ENCODE measurements at places on chromosomes 2 and 18.

DNA sequence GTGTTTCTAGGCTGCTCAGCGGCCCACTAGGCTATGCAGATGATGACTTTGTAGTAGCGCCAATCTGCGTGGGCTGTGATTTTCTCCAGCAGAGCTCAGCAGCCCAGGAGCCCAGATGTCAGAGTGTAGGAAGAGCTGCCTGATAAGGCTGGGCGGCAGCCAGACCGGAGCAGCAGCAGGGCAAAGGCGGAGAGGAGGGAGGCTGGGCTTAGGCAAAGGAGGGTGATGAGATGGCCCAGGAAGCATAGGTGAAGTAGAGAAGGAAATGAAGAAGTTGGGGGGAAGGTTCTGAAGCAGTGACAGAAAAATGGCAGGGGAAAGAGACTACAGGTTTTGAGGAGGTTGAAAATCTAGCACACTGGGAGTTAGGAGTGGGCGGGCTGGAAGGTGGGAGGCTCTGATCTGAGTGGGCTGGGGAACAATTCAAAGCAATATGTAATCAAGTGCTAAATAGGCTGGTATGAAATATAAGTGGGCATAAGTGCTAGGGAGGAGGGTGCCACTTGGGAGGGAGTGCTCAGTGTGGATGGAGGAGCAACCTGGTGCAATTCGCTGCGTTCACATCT lies 50.6 kb upstream of the STPG4 start:
- no peak for DNase-seq

- no peak for DNase-seq
Observed at GRCh38 chr2:44612276-44612675, 250.5 kb downstream of the CAMKMT start.

DNA sequence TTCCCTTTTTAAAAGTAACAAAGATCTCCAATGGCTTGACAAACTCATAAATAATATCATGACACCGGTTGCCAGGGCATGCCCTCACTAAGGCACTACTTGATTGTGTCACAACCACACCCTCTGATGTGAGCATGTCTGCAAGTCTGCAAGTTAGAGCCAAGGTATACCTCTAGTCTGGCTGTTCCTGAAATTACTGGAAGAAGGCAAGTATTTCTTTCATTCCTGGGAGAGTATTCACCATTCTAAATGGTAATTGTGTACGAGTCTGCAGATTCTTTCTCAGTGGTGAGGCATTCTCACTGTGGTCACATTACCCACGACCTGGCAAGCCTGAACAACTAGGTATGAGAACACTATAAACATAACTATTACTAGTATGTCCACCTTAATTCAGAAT lies 25.7 kb upstream of the RNU4ATAC start:
- DNase-seq = no peak

DNA sequence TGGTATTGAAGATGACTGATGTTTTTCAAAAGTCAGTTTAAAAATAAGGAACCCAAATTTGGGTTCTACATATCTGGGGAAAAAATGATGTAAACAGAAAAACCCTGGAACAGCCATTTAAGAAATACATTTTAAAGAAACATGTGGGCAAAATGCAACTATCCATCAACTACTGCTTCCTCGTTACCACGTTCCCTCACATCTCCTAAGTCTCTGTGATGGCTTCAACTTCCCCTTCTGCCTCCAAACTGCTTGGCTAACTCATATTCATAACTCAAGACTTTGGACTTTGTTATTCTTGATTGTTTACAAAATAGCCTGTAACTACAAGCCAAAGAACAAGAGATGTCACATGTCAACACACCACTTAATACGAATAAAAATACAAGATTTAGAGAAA lies 116.3 kb downstream of the DYM start:
- no peak for DNase-seq

DNA sequence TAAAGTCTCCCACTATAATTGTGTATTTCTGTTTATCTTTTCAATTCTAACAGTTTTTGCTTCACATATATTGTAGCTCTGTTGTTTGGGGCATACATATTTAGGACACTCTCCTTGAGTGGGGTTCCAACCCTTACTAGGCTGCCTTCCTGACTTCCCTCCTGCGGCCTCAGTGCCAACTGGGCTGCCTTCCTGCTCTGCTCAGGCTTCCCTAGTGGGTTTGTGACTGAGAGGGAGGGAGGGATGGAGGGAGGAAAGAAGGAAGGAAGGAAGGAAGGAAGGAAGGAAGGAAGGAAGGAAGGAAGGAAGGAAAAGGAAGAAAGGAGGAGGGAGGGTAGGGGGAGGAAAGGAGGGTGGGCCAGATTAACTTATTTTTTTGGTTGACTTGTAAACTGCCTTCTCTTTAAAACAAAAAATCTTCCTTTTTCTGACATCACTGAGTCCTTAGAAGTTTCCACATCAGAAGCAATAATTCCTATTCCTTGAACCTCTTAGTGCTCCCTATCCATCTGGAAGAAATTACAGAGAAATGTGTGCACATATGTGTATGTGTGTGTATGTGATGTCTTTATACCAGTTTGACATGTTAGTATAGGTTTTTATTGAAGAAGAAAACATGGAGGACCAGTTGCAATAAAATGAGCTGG lies 145.4 kb upstream of the PGAP1 start:
- no peak for DNase-seq

DNA sequence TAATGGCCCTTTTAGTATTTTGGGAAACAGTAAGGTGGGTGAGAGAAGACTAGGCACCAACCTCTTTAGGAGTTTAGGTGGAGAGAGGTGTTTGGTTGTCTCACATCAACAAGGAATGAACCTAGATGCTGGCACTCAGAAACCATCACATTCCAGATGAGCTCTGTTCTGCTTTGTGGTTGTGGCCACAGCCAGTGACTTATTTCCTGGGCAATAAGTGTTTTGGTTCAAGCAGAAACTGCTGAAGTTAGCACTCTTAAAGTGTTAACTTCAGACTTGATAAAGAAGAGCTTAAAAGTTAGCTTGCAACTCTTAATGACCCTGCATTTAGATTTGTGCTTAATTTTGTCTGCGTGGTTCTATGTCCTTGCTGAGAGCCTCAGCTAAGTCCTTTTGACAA lies 929.2 kb downstream of the SLC4A3 start:
- DNase-seq = no peak

- peak; percentile 24 for DNase-seq
Observed at GRCh38 chr2:22355816-22356433, 1029.1 kb upstream of the KLHL29 start.

DNA sequence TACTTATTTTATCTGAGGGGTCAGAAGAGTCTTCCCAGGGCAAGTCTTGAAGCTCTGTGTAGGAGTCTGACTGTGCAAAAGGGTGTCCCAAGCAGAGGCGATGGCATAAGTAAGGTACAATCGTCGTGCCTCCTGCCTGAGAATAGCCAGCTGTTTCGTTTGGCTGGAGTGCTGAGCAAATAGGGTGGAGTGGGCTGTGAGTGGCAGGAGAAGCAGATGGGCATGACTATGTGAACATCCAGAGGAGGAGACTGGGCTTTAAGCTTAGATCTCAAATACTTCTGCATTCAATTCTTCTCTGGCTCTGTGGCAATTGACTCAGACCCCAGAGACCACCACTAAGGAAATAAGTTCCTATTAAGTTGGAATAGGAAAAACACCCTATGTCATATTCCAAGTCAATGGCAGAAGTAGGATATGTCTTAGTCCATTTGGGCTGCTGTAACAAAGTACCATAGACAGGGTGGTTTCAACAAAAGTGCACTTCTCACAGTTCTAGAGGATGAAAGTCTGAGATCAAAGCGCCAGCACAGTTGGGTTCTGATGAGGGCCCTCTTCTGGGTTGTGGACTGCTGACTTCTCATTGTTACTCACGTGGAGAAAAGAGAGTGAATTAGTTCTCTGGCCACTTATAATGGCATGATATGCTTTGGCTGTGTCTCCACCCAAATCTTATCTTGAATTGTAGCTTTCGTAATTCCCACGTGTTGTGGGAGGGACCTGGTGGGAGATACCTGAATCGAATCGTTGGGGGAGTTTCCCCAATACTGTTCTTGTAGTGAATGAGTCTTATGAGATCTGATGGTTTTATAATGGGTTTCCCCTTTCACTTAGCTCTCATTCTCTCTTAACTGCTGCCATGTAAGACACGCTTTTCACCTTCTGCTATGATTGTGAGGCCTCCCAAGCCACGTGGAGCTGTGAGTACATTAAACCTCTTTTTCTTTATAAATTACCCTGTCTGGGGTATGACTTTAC lies 120.2 kb downstream of the LPIN1 start:
- DNase-seq = no peak

DNA sequence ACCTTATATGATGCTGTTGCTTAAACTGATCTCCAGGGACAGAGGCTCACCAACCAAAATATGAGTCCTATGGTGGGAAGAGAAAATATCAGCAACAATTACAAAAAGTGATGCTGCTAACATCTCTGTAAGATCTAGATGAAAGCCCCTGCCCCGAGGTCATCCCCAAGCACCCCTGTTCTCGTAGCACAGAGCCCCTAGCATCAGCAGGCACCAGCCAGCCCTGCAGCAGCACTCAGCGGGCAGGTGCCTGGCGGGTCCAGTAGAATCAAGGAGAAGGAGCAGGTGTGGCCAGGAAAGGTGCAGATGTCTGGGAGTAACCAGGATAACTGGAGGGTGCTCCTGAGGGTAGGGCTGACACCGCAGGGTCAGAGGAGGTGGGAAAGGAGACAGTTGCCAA lies 474.2 kb upstream of the MYT1L start:
- no peak for DNase-seq

DNA sequence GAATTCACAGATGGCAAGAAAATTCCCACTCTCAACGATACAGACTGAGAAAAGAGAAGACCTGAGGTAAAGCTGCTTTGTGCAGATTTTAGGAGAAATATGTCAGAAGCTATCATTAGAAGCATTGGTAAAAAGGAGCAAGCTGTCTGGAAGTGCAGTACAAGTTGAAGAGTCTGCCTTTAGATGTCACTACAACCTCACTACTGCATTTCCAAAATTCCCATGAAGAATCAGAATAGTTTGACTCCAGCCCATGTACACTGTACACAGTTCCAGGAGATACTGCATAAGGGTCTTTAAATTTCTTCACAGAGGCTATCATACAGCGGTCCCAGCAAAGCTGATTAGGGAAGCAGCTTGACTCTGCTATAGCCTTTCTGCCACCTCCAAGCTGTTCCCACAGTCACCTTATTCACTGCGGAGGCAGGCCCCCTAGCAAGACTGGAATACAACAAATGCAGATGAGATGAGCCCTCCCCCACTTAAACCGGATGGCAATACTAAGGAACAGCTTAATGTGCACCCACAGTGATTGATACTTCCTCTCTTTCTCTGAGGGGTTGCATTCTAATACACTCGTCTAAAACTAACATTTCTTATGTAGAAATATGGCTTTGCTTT lies 527.4 kb downstream of the TMEM182 start:
- no peak for DNase-seq

DNA sequence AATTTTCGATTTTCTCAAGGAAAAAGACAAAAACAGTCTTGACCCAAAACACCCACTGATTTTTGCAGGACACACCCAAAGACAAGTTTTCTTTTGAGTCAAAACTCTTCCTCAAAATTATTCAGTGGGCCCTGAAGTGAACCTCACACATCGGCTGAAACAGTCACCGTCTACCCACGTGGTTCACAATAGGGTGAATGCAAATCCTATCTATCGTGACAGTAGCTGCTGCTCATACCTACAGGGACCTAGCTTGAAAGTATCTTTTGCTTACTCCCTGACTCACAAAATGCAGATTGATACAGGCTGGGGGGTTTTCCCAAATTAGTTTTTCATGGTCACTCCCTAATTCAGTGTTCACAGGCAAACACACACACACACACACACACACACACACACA lies 10.7 kb upstream of the CD226 start:
- peak; percentile 50 for DNase-seq

- no peak for DNase-seq
Observed at GRCh38 chr2:130864830-130865800, 28.4 kb downstream of the ARHGEF4 start.

- DNase-seq = no peak
Observed at GRCh38 chr2:179141206-179141605, 91.3 kb upstream of the CCDC141 start.

Data from GM13976 (cell line).